Neural crest cell (in vitro differentiated cells): ENCODE measurements at places on chromosomes 5 and 9.

- DNase-seq = no peak
- H3K27me3 ChIP-seq = no peaks in the 10 kb centered on the region
- no peaks in the 10 kb centered on the region for H3K4me1 ChIP-seq
- peaks cover 10% of the 10 kb centered on the region for H3K36me3 ChIP-seq
- no peak overlapping the region for H3K4me3 ChIP-seq
Observed at GRCh38 chr5:68049053-68049713, 166.4 kb upstream of the PIK3R1 start.

GRCh38 chr9:100011062-100011681, 87.6 kb downstream of the ERP44 start:
- H3K4me1 ChIP-seq = peaks cover 11% of the 10 kb centered on the region
- no peak overlapping the region for H3K4me3 ChIP-seq
- DNase-seq = peak; percentile 36
- no peaks in the 10 kb centered on the region for H3K27me3 ChIP-seq
- no peak overlapping the region for H3K27ac ChIP-seq
- H3K36me3 ChIP-seq = peaks cover 9% of the 10 kb centered on the region

DNA sequence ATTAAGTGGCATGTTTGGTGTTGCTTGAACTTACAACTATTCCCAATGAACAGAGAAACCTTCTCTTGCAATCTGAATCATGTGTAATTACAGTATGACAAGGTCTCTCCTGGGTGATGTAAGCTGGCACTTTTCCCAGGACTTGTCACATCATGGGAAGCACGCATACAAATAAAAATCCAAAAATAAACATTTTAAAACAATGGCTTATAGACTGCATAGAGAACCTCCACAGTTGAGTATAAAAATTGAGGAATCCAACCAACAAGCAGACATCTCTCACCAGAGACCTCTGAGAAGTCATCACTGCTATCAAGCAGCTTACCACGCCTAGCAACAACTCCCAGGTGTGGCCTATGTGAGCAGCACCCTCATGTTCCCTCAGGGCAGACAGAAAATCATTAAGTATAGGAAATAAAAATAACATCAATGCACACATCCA, 3.9 kb downstream of the MLLT3 start:
- H3K27ac ChIP-seq = no peak overlapping the region
- H3K4me3 ChIP-seq = peak overlapping the region; percentile 96
- peaks cover 34% of the 10 kb centered on the region for H3K4me1 ChIP-seq
- peaks cover 20% of the 10 kb centered on the region for H3K27me3 ChIP-seq
- DNase-seq = no peak

DNA sequence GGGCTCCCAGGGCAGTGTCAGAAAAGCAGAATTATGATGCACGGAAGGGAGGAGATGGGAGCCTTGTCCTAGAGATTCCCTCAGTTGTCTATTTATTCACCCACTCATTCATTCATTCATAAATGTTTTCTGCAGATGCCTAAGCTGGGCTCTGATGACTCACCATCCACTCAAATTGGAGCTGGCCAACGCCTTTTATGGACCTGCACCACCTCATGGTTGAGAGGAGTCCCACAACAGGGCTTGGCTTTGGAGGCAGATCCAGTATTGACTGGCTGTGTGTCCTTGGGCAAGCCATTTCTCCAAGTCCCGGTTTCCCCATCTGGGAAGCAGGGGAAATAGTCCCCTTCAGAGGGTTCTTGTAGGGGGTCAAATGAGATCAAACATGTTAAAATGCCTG, 227.8 kb downstream of the MELK start:
- no peak for DNase-seq
- no peaks in the 10 kb centered on the region for H3K36me3 ChIP-seq
- H3K4me1 ChIP-seq = peaks cover 28% of the 10 kb centered on the region
- H3K4me3 ChIP-seq = no peak overlapping the region
- H3K27me3 ChIP-seq = peaks cover 6% of the 10 kb centered on the region
- H3K27ac ChIP-seq = no peak overlapping the region

GRCh38 chr9:14573319-14573718, 119.9 kb downstream of the ZDHHC21 start:
- no peaks in the 10 kb centered on the region for H3K27me3 ChIP-seq
- no peak overlapping the region for H3K27ac ChIP-seq
- no peak overlapping the region for H3K4me3 ChIP-seq
- DNase-seq = no peak
- peaks cover 13% of the 10 kb centered on the region for H3K36me3 ChIP-seq
- no peaks in the 10 kb centered on the region for H3K4me1 ChIP-seq

- H3K4me3 ChIP-seq = no peak overlapping the region
- H3K4me1 ChIP-seq = no peaks in the 10 kb centered on the region
- no peaks in the 10 kb centered on the region for H3K36me3 ChIP-seq
- H3K27ac ChIP-seq = peak overlapping the region; percentile 43
Observed at GRCh38 chr9:133518200-133518599, 6.6 kb downstream of the MYMK start.

DNA sequence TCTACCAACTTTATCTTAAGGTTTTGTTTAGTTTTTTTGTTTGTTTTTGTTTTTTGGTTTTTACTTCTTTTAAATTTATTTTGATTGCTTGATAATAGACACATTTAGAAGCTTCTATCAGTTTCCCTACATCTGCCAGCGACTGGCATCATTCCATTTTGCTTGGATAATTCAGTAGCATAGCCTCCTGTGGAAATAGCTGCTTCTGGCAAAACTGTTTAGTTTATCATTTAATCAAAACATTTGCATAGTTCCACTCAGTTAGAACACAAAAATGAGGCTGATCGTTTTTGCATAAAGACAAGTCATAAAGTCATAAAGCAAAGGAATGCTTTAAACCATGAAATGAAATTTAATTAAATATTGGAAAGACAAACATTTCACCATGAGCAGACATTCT, 133.7 kb upstream of the NFIL3 start:
- H3K27me3 ChIP-seq = no peaks in the 10 kb centered on the region
- no peak overlapping the region for H3K4me3 ChIP-seq
- H3K27ac ChIP-seq = no peak overlapping the region
- H3K4me1 ChIP-seq = no peaks in the 10 kb centered on the region
- no peaks in the 10 kb centered on the region for H3K36me3 ChIP-seq
- DNase-seq = no peak

- no peaks in the 10 kb centered on the region for H3K36me3 ChIP-seq
- peaks cover 32% of the 10 kb centered on the region for H3K27me3 ChIP-seq
- DNase-seq = no peak
- H3K27ac ChIP-seq = no peak overlapping the region
Observed at GRCh38 chr5:56961746-56962145, 9.8 kb upstream of the MIER3 start.

DNA sequence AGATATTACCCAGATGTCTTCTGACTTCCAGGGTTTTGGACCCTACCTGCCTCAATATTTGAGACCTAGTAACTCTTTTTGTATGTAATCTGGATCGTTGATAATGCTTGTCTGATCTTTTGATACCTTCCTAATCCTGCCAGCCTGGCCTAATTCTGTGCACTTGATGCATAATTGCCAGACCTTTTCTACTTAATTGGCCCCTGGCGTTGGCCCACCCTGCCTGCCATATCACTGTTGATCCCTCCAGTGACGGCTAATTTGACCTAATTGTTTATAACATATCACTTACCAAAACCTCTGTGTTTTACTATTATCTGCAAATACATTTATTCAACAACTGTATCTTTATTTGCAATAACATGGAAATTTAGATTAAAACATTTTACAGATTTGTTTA, 49.0 kb downstream of the SLC44A1 start:
- H3K4me1 ChIP-seq = peaks cover 28% of the 10 kb centered on the region
- no peak overlapping the region for H3K4me3 ChIP-seq
- no peak for DNase-seq
- H3K36me3 ChIP-seq = no peaks in the 10 kb centered on the region
